Pulmonary artery endothelial cell (primary cell): ENCODE measurements at places on chromosomes 2 and 18. TPM values are rescaled to one million over a fixed set of nuclear protein-coding genes. Genes with fewer than 3 reads are reported as not detected.

AMER3 gene
- not detected in 2 replicates for total RNA-seq

EMILIN1 gene
- 13.8 and 21.6 TPM in 2 replicates for total RNA-seq

SKA1 gene
- 13.1 and 23.0 TPM in 2 replicates for total RNA-seq

ITSN2 gene
- total RNA-seq, result 47.9 and 58.4 TPM in 2 replicates

CHRND gene
- total RNA-seq, result not detected in 2 replicates

STPG4 gene
- total RNA-seq, result 0.11 TPM in 1 of 2 replicates, not detected in the other

SP5 gene
- not detected in 2 replicates for total RNA-seq

IL36A gene
- total RNA-seq, result not detected in 2 replicates

DPYSL5 gene
- not detected in 2 replicates for total RNA-seq

CDH2 gene
- total RNA-seq, result 31.6 and 36.5 TPM in 2 replicates

SRD5A2 gene
- total RNA-seq, result not detected in 2 replicates

PMAIP1 gene
- total RNA-seq, result 13.7 and 20.6 TPM in 2 replicates

ALPG gene
- total RNA-seq, result not detected in 2 replicates

ALPI gene
- not detected in 2 replicates for total RNA-seq
